ENCODE measurements at places on chromosomes 5 and 9.

GRCh38 chr5:179306191-179307012 lies 38.9 kb downstream of the ADAMTS2 start:
- no peak for DNase-seq

GRCh38 chr5:143281226-143281625 lies 122.3 kb downstream of the NR3C1 start:
- no peak for DNase-seq

DNA sequence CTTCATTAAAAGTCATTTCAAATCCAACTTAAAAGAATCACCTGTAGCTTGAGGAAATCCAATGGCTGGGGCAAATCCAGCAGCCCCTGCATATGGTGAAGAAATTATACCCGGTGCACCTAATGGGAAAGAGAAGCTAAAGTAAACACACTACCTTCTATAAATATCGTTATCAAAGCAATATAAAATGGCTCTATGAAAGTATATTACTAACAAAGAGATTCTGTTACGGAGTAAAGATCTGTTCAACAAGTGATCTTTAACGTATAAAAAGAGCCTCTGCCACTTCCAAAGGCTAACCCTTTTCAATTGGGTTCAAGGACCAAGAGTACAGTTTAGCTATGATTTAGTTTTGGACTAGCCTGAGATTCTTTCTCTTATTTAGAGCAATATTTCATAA lies 59.7 kb upstream of the SUSD1 start:
- no peak for DNase-seq

DNA sequence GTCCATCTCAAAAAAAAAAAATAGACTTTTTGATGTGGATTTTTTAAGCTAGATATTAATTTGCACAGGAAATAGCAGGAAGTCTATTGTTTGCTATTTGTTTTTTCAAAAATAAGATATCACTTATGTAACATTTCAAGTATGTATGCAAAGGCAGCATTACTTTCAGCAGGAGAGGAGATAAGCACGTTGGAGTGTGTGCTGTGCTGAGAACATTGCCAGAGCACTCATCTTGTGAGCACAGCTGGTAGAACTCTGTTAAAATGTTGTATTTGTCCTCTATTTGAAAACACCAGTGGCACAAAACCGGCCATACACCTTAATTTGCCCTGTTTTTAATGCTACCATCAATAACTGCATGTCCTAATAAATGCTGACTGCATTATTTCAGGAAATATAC lies 1061.9 kb upstream of the CDH18 start:
- DNase-seq = no peak

GRCh38 chr5:72467461-72467860 lies 39.7 kb downstream of the ZNF366 start:
- no peak for DNase-seq

- no peak for DNase-seq
These were observed 86.8 kb downstream of the DROSHA start for GRCh38 chr5:31445041-31445600.

DNA sequence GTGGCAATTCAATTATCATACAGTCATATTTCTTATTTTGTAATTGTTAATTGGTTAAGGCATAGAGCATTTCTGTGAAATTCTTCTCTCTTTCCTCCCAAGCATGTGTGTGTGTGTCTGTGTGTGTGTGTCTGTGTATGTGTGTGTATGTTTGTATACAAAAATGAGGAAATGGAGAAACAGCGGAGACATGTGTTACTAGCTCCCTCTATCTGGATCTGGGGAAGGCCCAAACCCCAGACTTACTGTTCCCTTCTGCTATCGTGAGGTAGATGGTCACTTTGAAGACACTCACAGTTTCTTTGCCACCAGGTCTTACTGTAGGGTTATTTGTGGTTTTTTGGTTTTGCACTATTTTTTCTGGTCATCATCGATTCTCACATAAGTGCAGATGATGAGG lies 11.4 kb upstream of the C5orf63 start:
- no peak for DNase-seq

GRCh38 chr5:168898247-168898911 lies 319.2 kb upstream of the PANK3 start:
- no peak for DNase-seq

- DNase-seq = no peak
These were observed 62.0 kb upstream of the PHF24 start for GRCh38 chr9:34896112-34896511.

DNA sequence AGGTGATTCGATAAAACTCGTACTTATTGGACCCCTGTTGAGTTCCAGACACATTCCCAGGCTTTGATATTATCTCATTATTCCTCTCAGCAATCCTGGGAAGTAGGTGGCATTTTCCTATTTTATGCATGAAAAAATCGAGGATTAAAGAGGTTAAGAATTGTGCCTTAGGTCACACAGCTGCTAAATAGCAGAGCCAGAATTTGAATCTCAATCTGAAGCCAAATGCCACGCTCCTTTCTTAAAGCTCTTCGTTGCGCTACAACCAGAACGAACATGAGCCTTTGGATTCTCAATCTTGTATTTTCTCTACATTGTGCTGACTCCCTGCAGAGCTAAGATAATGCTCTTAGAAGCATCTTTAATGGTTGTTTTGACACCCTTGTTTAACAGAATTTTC lies 527.8 kb upstream of the TLE4 start:
- DNase-seq = no peak

GRCh38 chr9:136615631-136616306 lies 46.9 kb upstream of the EGFL7 start:
- no peak for DNase-seq

- no peak for DNase-seq
These were observed 59.5 kb downstream of the FAM78A start for GRCh38 chr9:131216806-131217205.

- no peak for DNase-seq
These were observed 61.0 kb downstream of the ZFR start for GRCh38 chr5:32383586-32383985.

DNA sequence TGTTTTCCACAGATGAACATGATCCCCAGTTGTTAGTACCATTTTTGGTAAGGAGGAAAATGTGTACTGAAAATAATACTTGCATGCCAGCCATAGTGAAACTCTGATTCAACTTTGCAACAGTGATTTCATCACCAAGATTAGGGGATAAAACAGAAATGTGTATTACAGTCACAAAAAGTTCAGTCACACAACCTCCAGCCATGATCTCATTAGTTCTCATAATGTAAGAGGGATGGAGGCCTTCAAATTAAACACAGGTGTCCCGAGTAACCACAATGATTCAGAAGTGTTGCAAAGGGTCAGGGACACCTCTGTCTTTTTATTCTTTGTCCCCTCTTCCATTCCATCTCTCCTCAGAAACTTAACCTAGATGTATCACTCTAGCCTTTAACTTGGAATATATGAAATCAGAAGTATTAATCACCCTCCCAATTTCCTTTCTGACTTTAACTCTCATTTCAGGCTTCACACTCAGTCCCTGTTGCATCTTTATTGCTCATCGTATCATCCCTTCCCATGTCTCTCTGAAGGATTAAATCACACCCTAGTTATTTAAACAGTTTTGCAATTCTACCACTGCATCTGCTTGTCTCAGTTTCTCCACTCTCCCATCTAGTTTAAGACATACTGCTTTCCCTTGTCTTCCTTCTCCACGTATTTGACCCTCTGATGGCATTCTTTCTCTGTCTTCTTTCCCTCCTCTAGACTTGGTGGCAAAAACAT lies 291.2 kb downstream of the ADAMTS6 start:
- no peak for DNase-seq

DNA sequence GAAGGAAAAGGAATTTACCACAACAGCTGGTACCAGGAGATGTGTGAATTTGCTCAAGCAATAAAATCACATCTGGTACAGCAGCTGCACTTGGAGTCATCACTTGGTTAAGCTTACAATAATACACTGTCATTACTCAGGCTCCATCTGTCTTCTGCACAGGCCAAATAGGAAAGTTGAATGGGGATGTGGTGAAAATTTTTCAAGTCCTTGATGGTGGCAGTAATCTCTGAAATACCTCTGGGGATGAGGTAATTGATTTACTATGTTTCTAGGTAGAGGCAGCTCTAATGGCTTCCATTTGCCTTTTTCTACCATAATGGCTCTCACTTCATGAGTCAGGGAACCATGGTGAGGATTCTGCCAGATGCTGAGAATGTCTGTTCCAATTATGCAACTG lies 206.8 kb upstream of the ATP10B start:
- no peak for DNase-seq

DNA sequence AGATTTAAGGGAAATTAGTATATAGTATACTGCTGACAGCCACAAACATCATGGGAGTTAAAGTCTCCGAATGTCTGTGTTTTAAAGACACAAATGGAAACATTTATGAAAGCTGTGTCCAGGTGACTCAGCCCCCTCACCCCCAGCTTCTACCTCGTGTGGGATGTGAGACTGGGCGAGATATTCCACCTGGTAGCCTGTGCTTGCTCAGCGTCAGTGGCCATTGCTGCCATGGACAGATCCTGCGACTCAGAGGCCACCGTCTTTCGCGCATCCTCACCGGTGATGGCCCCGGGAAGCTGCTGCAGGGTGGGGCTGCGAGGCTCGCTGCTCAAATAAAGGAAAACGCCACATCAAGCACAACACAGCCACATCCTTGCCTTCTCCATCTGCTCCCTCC lies 31.2 kb upstream of the EXOC3 start:
- no peak for DNase-seq

DNA sequence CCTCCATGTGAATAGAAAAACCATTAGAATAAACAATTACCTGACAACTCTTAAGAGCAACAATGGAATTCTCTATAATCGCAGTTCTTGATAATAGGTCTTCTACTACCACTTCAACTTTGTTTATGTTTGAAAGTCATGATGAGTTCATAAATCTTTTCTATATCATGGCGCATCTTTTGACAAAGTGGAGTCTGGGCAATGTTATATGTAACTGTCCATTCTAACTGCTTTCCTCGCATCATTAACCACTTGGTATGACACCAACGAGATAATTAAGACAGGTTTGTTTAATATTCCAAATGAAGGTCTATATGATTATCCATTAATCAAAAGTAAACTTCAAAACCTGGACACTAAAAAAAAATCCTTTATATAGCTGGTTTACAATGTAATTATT lies 272.0 kb downstream of the DENND1A start:
- DNase-seq = no peak

GRCh38 chr5:42636946-42637345 lies 119.7 kb upstream of the CCDC152 start:
- no peak for DNase-seq
